CD4-positive, alpha-beta memory T cell (primary cell): ENCODE measurements at places on chromosomes 1 and 21.

- DNase-seq, result no peak
Observed at GRCh38 chr21:42312626-42313104, 2.5 kb downstream of the TFF3 start.

DNA sequence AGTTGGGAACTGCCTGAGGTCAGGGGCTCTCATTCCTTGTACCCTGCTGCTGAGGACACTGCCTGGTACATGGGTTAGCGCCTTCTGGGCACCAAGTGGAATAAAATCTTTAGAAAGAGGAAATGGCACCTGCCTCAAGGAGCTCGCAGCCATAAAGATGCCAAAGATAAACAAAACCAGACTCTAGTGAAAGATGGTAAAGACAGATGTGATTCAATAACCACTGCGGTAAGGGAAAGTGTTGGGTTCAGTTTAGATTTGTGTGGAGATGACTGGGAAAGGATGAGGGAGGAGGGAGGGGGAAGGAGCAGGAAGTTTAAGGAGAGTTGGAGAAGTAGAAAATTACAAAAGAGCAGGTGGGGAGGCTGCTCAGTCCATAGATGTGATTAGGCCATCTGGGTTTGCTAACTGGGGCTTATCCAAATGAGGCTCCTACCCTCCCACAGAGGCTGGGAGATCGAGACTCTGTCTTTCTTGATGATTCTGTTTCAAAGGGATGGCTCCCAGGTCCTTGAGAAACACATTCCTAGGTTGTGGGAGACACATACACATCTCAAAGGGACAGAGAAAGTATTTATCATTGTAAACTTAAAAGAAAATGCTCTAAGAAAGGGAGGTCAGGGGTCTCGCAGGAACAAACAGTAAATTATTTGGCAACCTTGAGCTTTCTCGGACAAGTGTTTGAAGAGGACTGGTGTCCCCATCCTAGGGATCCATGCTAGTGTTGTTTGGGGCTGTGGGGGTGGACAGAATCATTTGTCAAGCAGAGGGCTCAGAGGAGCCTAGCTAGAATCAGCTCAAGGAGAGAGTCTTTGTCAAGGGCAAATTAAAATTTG is 65.7 kb upstream of the MORC3 start:
- no peak for DNase-seq

DNA sequence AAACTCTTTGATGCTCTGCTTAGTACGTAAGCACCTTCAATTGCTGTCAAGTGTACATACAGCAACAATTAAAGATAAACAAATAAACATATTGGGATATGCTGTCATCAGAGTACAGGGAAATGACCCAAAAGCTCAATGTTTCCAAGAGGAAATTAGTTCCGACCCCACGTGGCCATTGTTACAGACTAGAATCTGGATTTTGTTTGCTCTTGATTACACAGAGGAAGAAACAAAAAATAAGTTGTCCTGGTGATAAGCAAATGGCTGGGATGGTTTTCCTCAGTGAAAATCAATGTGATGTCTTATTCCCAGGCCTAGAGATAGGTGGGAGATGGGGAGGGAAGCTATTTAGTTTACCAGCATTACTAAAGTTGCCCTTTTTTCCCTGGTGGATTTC is 113.0 kb upstream of the UBE2U start:
- DNase-seq, result no peak

- DNase-seq, result no peak
Observed at GRCh38 chr1:66633159-66633558, 99.2 kb downstream of the SGIP1 start.
